Neural crest cell (in vitro differentiated cells): ENCODE measurements at places on chromosomes 7 and 10. TPM values are rescaled to one million over a fixed set of nuclear protein-coding genes. Genes with fewer than 3 reads are reported as not detected.
A peak's percentile ranks its signal among the peaks of the same experiment; 100 is the strongest.

GRCh38 chr7:148543-148931 lies 43.8 kb upstream of the FAM20C start:
- H3K4me3 ChIP-seq = peak overlapping the region; percentile 94
- H3K4me1 ChIP-seq = peaks cover 19% of the 10 kb centered on the region
- no peak for DNase-seq
- peaks cover 4% of the 10 kb centered on the region for H3K36me3 ChIP-seq

GRCh38 chr10:52170776-52171175 lies 143.3 kb upstream of the DKK1 start:
- H3K4me1 ChIP-seq = peaks cover 11% of the 10 kb centered on the region
- no peaks in the 10 kb centered on the region for H3K36me3 ChIP-seq
- no peaks in the 10 kb centered on the region for H3K27me3 ChIP-seq
- H3K4me3 ChIP-seq = no peak overlapping the region

ICA1 gene
- 3.5 and 4.2 TPM in 2 replicates for total RNA-seq

GRCh38 chr7:47576031-47576865 lies 5.7 kb downstream of the TNS3 start:
- no peaks in the 10 kb centered on the region for H3K36me3 ChIP-seq
- no peak overlapping the region for H3K4me3 ChIP-seq
- no peak overlapping the region for H3K27ac ChIP-seq

KCNIP2 gene
- 2.2 and 3.9 TPM in 2 replicates for total RNA-seq

ACADSB gene
- total RNA-seq = 16.8 and 17.2 TPM in 2 replicates

DNA sequence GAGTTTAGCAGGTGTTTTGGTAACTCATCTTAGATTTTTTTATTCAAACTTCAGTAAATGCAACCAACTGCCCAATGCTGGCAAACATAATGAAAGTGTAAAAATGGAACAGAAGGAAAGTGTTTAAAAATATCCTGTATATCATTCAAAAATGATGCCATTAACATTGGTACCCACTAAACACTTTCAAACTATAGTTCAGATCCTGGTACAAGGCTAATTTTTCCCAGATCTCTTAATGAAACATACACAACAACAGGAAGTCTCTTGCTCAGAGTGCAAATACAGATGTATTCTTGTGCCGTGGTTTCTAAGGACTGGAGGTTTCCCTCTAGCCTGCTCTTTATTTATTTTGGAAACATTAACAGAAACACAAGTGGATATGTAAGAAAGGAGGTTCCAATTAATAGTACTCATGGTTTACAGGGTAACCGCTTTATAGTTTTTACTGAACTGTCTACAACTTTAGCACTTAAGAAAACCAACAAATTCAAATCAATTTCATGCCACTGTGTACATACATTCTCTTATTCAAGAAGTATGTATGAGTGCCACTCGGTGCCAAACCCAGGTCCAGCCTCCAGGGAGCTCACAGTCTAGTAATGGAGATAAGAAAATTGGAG lies 176.0 kb upstream of the AKR1E2 start:
- peaks cover 26% of the 10 kb centered on the region for H3K4me1 ChIP-seq
- no peaks in the 10 kb centered on the region for H3K27me3 ChIP-seq
- DNase-seq = no peak
- H3K27ac ChIP-seq = no peak overlapping the region
- H3K36me3 ChIP-seq = no peaks in the 10 kb centered on the region
